Naive B cell (primary cell): ENCODE measurements at places on chromosomes 1 and 21. TPM values are rescaled to one million over a fixed set of nuclear protein-coding genes. Genes with fewer than 3 reads are reported as not detected.

DNA sequence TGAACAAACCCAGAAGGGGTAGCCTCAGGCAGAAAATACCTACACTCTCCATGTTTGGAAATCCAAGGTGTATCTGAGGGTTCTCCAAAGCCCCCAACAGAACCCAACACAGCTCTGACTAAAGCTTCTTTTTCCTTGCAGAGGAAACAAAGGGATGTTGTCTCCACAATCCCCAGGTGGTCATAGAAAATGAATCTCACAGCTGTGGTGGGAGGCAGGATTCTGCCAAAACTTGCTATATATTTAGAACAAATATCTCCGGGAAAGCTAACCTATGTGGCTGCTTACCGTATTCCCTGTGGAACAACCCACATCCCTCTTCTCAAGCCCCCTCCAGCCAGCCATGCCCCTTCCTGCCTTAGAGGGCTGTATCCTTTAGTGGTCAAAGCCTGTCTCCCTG, 406.1 kb downstream of the PRDM2 start:
- no peak for DNase-seq

DNA sequence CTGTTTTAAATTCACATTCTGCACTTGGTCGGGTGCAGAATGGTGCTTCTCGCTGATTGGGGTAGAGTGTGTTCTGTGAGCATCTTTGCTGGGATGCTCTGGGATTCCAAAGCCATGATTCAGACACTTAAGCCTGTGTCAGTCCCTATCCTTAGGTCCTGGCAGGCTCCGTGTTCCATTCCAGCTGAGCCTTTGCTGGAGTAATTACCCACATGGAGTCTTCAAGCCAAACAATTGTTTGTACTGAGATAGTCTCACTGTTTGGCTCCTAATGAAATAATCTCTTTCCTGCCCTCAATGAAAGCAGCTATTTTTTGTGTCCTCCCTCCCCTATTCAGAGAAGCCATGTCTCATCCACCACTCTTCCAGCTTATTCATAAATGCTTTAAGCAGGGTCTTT, 18.7 kb downstream of the SMAP2 start:
- DNase-seq, result no peak

DNA sequence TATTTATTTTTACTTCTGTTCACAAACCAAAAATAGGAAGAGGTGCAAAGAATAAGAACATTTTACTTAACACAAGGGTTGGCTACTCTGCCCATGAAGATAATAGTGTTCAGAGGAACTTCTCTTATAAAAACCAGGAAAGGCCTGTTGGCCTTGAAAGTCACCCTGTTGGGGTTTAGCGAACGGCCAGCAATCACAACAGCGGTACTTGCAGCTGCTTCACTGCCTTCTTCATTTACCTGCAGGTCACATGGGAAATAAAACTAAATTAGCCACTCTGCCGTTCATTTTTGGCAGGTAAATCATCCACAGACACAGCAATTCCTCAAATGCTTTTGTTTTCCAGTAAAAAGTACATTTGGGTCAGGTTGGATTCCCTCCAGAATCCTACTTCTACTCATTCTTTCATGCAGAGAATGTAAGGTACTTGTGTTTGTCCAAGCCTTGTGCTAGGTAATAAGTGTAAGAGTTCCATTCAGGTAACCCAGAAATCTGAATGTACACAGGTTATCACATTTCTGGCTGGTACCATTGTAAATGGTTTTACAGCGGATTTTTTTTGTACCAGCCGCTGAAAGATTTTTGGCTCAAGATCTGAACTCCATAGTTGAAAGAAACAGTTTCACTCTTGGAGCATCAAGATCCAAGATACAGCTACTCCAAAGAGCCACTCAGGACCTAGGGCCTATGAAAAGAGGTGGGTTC, 13.1 kb downstream of the SERPINC1 start:
- no peak for DNase-seq

The RGS18 gene
- 2.0 TPM for polyA plus RNA-seq

DNA sequence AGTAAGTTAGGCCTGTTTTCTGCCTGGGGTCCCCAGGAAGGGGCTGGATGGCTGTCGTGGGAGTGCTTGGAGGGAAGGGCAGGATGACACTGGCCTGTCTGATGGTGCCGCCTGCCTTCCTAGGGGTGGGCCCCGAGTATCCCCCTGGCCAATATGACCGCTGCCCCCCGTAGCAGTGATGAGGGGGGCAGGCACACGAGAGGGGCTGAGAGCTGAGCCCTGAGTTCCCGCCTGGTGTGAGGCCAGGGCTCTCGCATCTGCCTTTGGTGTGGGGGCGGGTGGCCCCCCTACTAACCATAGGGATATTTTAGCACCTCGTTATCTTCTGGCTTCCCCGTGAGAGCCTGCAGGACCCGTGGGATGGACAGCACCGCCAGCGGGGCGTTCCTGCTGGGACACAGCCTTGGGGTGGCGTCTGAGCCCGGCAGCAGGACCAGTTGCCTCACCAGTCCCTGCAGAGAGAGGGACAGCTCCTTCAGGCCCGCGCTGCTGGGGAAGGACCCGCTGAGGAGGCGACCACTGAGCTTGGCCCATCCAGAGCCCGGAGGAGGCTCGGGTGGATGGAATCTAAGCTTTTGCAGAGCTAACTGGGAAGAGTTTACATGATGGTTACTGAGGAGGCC, 10.4 kb downstream of the KRTAP10-1 start:
- DNase-seq, result no peak

The ZNF683 gene
- polyA plus RNA-seq, result not detected

DNA sequence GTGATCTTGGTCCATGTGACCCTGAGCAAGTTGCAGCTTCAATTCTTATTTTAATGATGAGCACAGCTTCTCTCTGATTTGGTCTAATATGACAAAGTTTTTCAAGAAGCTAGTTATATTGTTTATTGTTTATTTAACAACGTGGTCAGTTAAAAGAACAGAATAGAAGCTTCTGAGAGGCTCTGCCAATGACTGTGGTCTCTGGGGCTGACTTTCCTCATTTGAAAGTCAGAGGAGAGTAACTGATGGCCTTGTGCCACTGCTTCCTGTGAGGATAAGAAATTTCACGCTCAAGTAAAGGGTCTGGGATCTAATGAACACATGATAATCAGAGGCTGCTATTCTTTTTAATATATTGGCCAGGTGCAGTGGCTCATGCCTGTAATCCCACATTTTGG, 7.3 kb downstream of the HHIPL2 start:
- no peak for DNase-seq
